ENCODE measurements at places on chromosomes 16 and 17.

DNA sequence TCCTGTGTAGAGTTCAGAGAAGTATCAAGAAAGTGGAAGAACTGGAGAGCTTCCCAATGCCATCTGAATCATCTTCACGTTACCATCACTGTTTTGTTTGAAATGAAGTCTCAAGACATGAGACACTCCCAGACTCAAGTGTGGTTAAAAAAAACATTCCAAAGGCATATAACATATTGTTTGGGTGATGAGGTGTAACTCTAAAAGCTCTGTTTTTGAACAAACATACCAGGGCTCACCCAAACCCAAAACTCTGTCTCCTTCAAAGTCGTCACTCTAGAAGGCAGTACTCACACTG lies 6.3 kb upstream of the ZCCHC14 start:
- DNase-seq = no peak

DNA sequence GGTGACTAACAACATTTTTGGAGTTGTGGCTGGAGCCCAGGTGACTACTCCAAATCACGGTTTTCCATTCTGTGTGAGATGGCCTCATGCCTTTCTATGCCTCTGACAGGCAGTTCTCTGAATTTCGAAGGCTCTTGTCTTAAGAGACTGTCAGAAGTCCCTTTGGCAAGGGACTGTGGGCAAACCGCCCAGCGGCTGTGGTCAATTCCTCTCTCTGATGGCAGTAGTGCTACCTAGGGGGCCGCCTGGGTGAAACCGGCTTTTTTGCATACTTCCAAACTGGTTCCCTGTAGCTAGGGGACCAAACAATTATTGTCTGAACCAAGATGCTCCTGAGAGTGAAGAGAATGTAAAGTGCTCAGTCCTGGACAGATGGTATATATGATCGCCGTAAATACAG lies 86.3 kb downstream of the SDR42E1 start:
- no peak for DNase-seq

GRCh38 chr16:65663774-65664173 lies 541.9 kb upstream of the CDH11 start:
- no peak for DNase-seq

DNA sequence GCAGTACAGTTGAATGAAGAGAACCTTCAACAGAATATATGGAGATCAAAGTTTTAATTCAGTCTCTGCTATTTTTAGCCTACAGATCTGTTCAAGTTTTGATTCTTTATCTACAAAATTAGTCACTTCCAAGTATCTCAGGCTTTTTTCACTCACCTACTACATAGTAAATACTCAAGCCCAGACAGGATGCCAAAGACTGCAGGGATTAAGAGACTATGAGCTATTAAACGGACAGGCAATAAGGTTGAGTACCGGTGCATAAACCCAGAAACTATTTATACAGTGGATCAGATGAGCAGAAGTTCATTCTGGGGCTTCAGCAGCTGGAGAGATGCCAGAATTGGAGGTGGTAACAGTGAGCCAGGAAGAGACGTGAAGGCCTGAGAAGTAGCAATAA lies 18.7 kb upstream of the OR3A1 start:
- no peak for DNase-seq

DNA sequence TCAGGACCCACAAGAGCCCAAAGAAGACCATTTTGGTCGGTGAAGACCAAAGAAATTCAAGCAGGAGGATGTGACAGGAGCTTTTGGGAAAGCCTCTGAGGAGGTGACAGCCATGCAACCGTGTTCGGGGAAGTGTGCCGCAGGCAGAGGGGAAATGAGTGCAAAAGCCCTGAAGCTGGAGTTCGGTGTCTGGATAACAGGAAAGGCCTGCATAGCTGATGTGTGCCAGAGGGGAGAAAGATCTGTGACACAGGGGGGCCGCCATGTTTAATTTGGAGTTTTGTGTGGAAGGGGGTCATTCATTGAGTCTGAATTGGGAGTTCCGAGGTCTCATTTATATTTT lies 870 bp upstream of the ZC3H7A start:
- no peak for DNase-seq

GRCh38 chr16:29114574-29114973 lies 129.7 kb downstream of the LAT start:
- no peak for DNase-seq

DNA sequence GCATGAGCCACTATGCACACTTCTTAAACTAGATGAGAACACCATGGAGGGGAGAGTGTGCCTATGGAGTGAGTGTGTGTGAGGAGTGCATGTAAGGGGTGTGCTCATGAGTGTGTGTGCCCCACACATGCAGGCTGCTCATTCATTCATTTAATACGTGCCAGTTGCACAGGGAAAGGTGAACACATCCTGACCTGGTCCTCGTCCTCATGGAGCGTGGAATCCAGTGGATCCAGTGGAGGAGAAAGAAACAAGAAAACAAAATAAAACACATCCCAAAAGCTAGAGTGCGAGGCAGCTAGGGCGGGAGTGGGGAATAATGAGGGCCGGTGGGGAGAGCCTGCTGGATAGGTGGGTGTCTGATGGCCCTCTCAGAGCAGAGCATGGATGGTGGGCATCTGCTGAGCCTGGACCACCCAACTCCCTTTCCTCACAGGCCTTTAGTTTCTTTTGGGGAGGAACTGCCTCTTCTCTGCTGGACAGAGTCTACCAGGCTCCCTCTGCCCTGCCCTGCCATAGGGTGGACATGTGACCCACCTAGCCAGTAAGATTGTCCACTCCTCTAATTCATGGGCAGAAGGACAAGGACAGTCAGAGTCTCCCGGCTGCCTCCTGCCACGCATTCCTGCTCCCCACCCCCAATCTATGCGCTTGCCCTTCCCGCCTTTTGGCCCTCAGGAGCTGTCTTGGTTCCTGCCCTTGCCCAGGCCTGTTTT lies 204.3 kb downstream of the RAB11FIP4 start:
- DNase-seq = no peak

DNA sequence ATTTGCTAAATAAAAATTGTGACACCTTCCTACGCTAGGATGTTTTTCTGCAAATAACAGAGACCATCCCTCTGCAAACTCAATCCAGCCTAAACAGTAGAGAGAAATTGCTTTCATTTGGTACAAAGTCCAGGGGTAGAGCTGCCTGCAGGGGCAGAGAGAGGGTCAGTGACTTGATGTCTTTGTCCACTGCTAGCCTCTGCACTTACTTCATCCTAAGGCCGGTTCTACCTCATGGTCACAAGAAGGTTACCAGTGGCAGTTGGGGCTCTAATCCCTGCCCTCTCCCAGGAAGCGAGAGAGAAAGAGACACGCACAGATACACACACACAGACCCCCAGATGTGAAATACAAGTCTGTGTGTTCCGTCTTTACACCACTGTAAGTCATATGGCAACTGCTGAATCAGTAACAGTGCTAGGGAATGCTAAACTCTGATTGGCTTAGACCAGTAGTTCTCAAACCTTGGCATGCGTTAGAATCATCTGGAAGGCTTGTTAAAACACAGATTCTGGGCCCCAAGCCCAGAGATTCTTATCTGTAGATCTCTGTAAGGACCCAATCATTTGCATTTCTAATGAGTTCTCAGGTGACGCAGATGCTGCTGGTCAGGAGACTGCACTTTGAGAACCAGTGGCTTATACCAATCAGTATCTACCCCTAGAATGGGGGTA lies 13.1 kb upstream of the LPCAT2 start:
- DNase-seq = no peak

GRCh38 chr17:40542558-40543411 lies 22.5 kb downstream of the CCR7 start:
- DNase-seq = no peak

- no peak for DNase-seq
These were observed at the start of gene ACSM5 for GRCh38 chr16:20409398-20410120. Gene ACSM5, plus strand, starts transcription at chr16:20409534. Its CDS starts 1,951 bp downstream, at chr16:20411485.

GRCh38 chr16:83532634-83533033 lies 275.1 kb upstream of the HSBP1 start:
- no peak for DNase-seq

DNA sequence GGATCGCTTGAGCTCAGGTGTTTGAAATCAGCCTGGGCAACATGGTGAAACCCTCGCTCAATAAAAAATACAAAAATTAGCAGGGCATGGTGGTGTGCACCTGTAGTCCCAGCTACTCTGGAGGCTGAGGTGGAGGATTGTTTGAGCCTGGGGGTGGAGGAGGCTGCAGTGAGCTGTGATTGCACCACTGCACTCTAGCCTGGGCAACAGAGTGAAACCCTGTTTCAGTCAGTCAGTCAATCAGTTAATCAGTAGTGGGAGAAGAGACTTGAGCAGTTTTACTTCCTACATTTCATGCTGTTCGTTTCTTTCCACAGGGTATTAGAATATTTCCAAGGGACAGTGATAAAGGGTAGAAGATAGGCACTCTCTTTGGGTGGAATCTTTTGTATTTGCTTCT lies 8.8 kb downstream of the MAP3K3 start:
- DNase-seq = no peak

DNA sequence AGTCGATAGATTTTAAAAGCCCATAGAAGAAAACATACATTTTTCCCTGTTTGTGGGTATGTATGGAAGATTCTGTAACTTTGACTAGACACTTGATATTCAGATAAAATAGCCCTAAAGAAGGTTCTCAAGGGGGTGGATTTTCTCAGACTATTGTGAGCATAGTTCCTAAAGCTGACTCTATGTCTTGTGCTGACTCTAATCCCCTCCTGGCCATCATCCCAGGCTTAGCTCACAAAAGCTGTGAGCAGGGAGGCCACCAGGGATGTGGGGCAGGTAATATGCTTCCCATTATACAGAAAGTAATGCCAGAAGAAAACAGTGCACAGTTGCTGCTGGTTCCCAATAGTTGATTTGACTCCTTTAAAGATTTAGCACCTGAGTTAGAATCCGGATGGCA lies 32.0 kb downstream of the CDH13 start:
- DNase-seq = no peak

DNA sequence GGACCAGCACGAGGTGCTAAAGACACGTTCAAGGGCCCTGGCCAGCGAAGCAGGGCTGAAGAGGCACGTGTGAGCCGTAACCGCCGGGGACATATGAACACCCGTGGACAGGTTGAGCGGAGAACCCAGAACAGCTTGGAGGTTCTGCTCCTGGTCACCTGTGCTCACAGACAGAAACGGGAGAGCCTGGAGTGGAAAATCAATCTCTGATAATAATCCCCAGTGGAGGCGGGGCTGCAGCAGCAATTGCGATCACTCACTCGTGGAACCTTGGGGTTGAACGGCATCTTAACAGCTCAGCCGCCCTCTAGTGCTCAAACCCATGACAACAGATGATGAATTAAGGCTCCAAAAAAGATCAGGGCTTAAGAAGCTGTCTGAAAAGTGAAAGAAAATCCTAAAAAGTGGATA lies 25.6 kb downstream of the WIPI1 start:
- no peak for DNase-seq

DNA sequence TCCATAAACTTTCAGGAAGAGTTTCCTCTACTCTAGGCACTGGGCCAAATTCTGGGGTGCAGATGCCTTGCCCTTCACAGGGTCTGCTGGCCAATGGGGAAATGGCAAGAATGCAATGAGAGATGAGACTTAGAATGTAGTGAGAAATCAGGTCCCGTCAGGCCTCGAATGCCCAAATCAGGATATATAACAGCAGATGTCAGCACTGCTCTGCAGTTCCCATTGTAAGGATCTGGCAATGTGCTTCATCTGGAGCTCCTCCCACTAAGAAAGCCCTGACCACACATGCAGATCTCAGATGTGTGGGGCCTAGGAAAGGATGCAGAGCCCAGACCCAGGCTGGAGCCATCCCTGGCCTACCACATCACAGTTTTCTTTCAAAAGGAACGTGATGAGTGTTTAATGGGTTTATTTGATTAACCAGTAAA lies 13.9 kb upstream of the LPCAT2 start:
- no peak for DNase-seq

- DNase-seq = no peak
These were observed 22.4 kb downstream of the CACNG1 start for GRCh38 chr17:67066717-67067116.

DNA sequence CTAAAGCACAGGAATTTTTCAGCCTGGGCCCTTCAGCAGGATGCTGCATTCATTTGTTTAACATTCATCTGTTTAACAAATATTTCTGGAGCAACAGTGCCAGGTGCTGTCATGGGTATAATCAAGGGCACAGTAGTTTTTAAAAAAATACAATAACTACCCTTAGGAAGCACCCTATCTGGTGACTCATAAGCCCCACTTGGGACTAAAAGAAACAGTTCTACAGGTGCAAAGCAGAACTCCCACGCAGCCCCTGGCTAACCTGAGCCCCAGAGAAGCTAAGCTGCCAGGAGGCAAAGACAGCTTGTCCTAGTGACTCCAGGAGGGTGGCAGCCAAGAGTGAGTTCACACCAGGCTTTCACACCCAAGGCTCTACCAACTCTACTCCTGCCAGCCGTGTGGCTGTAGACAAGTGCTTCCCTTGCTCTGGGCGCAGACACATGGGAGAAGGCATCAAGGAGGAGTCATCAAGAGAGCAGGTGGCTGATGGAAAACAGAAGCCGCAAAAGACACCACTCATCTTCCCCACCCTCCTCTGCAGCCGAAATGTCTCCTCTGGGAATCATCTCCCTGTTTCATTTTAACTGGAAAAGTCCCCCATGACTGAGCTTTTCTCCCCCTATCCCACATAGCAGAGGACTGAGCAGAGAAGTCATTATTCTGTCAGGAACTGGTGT lies 14.4 kb downstream of the CUEDC1 start:
- no peak for DNase-seq

DNA sequence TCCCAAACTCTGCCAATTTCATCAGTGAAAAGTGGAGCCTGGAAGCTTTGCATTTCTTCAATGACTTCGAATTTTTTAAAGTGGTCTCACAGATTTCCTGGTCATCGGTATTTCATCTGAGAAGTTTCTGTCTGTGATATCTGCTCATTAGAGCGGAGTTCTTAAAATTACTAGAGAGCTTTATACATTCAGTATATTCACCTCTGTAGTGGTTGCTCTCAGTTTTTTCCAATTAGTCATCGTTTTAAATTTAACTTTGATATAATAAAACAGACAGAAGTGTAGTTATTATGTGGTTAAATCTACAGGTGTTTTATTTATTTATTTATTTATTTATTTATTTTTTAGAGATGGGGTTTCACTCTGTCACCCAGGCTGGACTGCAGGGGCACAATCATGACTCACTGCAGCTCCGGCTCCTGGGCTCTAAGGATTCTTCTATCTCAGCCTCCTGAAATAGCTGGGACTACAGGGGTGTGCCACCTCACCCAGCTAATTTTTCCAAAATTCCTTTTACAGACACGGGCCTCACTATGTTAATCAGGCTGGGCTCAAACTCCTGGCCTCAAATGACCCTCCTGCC lies 16.0 kb downstream of the ARHGAP17 start:
- DNase-seq = no peak
